AG09309 (cell line): ENCODE measurements at places on chromosomes 2 and 18.
A peak's percentile ranks its signal among the peaks of the same experiment; 100 is the strongest.

- no peak for DNase-seq
Measured at GRCh38 chr2:215430528-215431187, 5.2 kb downstream of the FN1 start.

DNA sequence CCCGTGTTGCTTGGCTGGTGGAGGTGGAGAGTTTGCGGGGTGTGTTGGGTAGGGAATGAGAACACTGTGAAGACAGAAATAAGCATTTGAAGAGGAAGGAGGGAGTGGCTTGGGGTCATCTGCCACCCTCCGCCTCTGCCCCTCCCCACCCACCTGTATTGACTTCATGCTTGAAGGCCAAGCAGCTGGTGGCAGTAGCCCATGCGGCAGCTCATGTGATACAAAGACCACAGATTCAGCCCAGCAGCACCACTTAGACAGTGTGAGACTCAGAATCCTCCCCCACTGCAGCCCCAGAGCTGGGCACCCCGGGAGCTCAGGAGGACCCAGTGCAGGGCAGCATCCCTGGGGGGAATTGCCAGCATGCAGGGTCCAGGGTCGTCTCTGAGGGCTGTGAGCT is 15.4 kb downstream of the NPPC start:
- no peak for DNase-seq

DNA sequence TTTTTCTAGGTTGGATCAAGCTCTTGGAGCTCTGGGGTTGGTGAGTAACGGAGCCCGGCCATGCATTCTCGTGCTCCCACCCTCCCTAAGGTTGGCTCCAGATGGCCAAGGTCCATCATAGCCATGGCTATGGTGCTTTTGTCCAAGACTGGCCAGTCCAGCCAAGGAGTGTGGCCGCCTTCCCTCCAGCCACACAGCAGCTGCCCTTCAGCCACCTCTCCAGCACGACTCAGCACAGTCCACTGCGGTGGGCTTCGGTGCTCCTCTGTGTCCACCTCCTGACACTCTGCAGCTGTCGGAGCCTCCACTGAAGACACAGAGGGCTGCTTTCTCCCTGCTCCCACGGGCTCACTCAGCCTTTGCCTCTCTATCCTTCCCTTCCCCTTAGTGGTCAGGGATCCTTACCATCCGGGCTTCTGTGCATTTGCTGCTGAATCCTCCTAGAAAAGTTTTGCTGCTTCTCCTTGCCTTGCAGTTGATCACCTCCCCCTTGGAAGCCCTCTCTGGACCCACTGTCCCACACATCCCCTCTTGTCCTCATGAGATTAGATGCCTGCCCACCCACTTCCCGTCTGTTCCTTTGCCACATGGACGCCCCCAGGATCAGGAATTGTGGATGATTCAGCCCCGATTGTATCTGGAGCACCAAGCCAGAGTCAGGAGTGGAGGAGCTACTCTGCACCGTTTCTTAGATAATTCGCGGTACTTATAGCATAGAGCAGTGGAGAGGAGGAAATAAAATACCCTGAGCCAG is 177.1 kb upstream of the COPS8 start:
- no peak for DNase-seq

DNA sequence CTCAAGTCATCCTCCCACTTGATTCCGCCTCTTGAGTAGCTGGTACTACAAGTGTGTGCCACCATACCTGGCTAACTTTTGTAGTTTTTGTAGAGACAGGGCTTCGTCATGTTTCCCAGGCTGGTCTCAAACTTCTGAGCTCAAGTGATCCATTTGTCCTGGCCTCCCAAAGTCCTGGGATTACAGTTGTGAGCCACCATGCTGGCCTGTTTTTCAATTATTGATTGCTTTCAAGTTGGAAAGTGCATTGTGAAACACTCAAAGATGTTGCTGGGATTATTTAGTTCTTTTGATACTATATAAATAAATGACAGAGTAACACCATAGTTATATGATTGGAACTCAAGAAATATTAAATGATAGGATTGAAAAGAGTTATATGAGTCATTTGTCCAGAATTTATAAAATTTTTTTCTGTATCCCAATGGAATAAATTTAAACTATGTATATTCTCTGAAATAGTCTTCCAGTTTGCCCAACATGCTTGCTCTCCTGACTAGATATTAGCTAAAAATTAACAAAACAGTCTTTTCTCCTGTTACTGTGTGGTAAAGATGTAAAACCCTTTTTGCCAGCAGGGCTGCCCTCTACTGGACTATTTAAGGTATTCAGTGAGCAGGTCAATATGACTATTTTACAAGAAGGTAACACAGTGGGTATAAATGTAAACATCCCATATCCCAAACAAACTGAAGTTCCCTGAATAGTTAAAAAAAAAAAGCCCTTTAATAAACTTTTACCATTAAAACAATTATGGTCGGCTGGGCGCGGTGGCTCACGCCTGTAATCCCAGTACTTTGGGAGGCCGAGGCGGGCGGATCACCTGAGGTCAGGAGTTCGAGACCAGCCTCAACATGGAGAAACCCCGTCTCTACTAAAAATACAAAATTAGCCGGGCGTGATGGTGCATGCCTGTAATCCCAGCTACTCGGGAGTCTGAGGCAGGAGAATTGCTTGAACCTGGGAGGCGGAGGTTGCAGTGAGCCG is 42.7 kb downstream of the ACSL3 start:
- DNase-seq, result no peak

DNA sequence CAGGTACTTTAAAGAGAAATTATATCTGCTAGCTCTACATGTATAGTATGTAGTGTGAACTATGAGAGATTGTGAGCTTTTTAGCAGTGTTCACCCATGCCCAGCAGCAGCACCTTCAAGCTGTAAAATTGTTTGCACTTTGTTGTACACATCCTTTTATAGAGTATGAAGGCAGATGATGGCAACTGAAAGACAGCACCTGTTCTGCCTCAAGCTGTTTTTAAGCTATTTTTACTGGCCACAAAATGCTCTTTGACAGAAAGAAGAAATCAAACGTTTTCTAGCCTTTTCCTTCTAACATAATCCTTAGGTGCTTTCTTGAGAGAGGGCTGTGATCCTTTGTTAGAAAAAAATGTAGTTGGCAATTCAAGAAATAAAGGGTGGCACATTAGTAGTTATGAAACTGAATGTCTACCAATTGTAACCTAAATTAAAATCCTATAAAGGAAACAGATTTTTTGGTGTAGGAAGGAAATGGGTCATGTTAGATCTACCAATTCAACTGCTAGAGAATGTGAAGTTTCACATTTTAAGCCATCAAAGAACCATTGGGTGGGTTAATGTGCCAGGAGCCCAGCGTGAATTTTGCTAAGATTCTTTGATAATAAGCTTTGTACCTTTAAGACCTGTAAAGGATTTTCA is 59.5 kb downstream of the R3HDM1 start:
- DNase-seq, result no peak

DNA sequence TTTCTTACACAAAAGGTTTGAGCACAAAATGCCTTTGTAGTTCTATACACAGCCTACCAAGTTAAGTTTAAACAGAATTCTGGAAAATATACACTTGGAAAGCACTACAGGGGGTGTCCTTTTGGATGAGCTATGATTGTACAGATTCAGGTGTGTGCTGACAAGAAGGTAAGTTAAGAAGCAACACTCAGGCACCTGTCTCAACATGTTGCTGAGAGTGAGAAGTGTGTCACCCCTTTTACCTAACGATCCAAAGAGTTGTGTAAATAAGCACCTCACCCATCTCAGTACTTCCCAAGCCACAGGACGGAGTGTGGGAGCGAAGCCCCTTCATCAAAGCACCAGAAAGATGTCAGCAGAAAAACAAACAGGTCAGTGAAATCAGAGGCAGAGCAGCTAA is 109.5 kb upstream of the DAPL1 start:
- no peak for DNase-seq

- DNase-seq, result peak; percentile 13
Measured at GRCh38 chr2:109419960-109420370, 193.8 kb downstream of the SEPTIN10 start.

DNA sequence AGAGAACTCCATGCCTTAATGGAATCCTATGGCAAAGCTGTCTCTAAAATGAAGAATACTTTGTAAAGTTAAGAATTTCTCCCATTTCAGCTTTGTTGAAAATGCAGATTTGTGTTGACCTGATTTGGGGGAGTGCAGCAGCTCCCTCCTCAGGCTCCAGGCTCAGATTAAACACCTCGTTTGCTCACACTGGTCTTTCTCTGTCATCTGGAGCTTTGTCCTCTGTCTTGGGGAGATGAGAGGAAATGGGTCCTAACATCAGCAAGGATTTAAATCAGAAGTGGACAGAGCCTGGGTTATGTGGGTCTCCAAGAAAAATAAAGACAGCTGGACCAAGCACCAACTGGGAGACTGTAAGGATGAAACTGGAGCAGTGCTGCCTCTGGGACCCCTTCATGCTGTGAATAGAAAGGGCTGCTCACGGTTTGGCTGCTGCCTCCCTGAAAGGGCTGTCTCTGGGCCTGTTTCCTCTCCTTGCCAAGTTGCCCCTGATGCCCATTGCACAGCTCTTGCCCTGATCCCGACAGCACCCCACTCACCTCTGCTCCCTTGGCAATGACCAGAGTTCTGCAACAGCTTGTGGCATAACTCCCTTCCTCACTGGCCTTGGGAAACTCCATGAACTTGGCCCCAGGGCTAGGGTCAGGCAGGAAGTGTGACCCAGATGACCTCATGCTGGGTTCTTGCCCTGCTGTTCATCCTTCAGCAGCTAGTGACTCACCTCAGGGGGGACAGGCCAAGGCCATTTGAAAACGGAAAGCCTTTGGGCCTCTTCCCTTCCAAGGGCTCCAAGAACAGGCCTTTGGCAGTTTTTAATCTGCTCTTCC is 197.2 kb downstream of the CYP26B1 start:
- DNase-seq, result no peak
